ENCODE measurements at places on chromosomes 4 and X. TPM values are rescaled to one million over a fixed set of nuclear protein-coding genes. Genes with fewer than 3 reads are reported as not detected.

Gene CCNB3
- total RNA-seq: 0.67 TPM

Gene EVC
- 8.0 TPM for total RNA-seq

Gene DMP1
- not detected for total RNA-seq

Gene NR3C2
- total RNA-seq: 0.01 TPM

Gene AFF2
- not detected for total RNA-seq

Gene PGAM4
- total RNA-seq: 0.40 TPM

Gene GPM6B
- total RNA-seq: 0.32 TPM

Gene P2RY8
- 0.06 TPM for total RNA-seq

Gene CT45A10
- 0.35 TPM for total RNA-seq

Gene HAUS7
- total RNA-seq: 53.3 TPM

Gene CEP44
- 5.5 TPM for total RNA-seq

Gene MAGEA2
- total RNA-seq: 0.13 TPM

Gene ESX1
- 0.09 TPM for total RNA-seq

Gene TMEM144
- total RNA-seq: 3.7 TPM

Gene RAB33A
- 0.13 TPM for total RNA-seq

Gene CFAP47
- not detected for total RNA-seq

Gene VMA21
- 22.9 TPM for total RNA-seq

Gene HSFX4
- total RNA-seq: not detected

Gene LRCH2
- not detected for total RNA-seq

Gene SPANXB1
- 2.2 TPM for total RNA-seq

Gene MGARP
- 0.79 TPM for total RNA-seq

Gene ANXA3
- total RNA-seq: 58.8 TPM

Gene PFKFB1
- total RNA-seq: 0.10 TPM

Gene FAM90A26
- total RNA-seq: 0.02 TPM

Gene MAGEA1
- total RNA-seq: 0.12 TPM

Gene FAM47A
- not detected for total RNA-seq

Gene SERPINA7
- not detected for total RNA-seq

Gene GSX2
- not detected for total RNA-seq

Gene PCYT1B
- total RNA-seq: 0.08 TPM

Gene PABPC5
- not detected for total RNA-seq
